ENCODE measurements at places on chromosomes 1 and 21.
A peak's percentile ranks its signal among the peaks of the same experiment; 100 is the strongest.

DNA sequence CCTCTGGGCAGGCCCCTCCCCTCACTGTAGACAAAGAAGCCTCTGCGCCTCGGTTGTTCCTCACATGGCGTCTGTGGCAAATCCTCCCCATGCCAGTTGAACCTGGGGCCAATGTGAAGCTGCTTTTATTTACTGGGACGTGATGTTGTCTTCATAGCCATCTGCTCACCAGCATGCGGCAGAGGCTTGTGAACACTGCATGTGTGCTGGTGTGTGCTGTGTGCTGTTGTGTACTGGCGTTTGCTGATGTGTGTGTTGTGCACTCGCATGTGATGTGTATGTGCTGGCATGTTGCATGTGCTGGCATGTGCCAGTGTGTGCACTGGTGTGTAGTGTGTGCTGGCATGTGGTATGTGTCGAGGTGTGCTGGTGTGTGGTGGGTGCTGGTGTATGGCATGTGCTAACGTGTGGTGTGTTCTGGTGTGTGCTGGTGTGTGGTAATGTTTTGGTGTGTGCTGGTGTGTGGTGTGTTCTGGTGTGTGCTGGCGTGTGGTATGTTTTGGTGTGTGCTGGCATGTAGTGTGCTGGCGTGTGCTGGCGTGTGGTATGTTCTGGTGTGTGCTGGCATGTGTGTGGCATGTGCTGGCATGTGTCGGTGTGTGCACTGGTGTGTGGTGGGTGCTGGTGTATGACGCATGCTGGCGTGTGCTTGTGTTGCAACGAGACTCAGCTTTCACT lies 37.2 kb upstream of the TRAPPC10 start:
- no peak for DNase-seq

- no peak for DNase-seq
Observed at GRCh38 chr21:29117372-29117955, 13.0 kb upstream of the MAP3K7CL start.

- no peak for DNase-seq
Observed at GRCh38 chr1:113434874-113435175, 44.5 kb downstream of the MAGI3 start.

- DNase-seq = no peak
Observed at GRCh38 chr1:173212952-173213491, 5.9 kb upstream of the TNFSF4 start.

GRCh38 chr1:5597171-5597850 lies 394.9 kb downstream of the NPHP4 start:
- DNase-seq = no peak

DNA sequence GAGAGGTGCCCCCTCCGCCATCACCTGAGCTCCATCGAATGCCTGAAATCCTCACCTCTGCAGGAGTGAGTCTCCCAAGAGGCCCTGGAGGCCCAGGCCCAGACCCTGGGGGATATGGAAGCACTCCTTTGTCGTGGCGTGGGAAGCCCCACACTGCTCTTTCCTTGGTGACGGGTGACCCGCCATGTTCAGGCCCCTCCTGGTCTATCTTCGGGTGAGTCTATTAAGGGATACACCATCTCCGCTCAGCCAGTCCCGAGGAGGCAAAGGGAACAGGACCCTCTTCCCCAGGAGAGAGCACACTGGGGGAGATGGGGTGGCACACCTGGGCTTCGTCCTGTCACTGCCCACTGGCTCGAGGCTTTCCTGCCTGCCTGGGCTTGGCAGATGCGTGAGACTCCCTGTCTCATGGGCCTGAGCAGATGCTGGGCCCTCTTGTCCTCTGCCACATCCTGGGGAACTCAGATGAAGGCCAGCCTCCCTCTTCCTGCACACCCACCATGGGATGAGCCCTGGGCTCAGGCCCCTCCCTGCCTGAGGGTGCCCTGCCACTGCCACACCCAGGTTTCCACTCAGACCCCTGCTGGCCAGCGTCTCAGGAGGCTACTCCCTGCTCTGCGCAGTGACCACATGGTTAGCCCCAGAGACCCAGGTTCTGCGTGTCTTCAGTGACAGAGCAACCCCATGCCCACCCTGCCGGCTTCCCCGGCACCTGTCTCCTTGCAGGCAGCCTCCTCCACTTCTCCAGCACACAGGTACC lies 3.8 kb upstream of the NPHP4 start:
- no peak for DNase-seq

DNA sequence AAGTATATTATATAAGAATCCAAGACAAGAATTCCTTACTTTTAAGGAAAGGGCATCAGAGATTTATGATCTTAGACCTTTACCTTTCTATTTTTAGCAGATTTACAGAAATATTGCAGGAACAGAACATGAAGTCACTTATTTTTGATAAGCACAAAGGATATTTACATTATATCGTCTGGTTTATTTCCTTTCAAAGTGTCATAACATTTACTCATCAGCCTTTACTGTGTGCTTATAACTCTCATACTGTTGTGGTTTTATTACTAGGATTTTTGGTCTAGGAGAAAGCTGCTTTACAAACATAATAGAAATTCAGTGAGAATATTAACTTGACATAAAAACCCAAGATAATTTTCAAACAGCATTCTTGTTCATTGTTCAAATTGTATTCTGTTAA lies 47.6 kb downstream of the APP start:
- no peak for DNase-seq

- DNase-seq = no peak
Observed at GRCh38 chr1:91769742-91770141, 116.2 kb downstream of the TGFBR3 start.

DNA sequence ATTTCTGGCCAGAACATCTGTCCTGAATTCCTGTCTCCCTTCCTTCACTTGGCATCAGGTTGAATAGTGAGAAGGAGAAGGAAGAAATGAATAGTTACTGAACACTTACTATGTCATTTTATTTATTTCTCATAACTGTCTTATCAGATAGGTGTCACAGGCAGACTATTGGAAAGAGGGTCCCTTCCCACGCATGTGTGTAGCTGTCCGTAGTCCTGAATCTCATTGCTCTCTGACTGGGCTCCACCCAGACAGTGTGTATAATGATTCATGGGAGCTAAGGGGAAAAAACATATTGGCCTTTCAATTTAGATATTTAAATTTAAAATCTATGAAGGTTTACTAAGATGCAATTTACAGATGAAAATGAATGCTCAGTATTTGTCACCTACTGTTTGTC lies 86.1 kb downstream of the OMA1 start:
- no peak for DNase-seq

DNA sequence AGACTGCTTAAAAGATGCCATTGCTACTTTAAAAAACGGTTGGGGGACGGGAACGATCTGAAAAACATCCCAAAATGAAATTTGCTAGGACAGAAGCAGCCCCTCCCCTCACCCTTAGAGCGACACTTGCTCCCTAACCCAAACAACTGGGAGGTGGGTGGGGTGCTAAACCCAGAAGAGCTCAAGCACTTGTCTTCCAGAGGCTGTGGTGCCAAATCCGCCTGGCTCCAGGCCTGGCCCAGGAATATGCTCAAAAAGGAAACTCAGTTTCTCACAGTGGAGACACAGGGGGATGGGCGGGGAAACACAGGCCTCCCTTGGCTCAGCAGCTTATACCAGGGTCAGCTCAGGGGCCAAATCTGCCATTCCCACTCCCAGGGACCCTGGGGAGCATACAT lies 644 bp upstream of the PBXIP1 start:
- DNase-seq = no peak

DNA sequence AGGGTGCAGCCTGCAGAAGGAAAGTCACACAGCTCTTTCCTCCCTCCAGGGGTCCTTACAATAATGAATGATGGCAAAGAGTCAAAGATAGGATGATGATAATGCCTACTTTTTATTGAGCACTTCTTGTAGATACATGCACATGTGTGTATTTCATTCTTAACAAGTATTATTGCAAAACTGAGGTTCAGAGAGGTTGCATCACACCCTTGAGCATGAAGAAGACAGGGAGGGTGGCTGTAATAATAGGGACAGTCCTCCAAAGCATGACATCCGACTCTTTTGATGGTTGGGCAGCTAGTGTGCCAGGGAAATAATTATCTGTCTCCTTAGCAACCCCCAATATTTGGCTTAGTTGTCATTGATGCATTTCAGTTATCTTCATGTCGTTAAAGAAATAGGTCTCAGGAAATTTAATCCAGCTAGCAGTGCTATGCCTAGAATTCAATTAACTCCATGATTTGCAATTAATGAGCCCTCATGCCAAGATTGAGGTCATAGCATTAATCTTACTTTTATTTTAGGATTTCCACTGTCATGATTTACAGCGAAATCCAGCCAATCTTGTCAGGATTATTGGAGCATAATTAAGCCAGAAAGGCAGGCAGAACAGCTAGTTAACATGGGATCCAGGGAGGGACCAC lies 35.0 kb downstream of the DNAJC6 start:
- DNase-seq = no peak

- DNase-seq = no peak
Observed at GRCh38 chr1:198778049-198778448, 139.2 kb downstream of the PTPRC start.

- peak; percentile 12 for DNase-seq
Observed at GRCh38 chr21:15820852-15821379, 91.1 kb downstream of the USP25 start.

- DNase-seq = no peak
Observed at GRCh38 chr1:180173451-180173850, 18.8 kb downstream of the QSOX1 start.

DNA sequence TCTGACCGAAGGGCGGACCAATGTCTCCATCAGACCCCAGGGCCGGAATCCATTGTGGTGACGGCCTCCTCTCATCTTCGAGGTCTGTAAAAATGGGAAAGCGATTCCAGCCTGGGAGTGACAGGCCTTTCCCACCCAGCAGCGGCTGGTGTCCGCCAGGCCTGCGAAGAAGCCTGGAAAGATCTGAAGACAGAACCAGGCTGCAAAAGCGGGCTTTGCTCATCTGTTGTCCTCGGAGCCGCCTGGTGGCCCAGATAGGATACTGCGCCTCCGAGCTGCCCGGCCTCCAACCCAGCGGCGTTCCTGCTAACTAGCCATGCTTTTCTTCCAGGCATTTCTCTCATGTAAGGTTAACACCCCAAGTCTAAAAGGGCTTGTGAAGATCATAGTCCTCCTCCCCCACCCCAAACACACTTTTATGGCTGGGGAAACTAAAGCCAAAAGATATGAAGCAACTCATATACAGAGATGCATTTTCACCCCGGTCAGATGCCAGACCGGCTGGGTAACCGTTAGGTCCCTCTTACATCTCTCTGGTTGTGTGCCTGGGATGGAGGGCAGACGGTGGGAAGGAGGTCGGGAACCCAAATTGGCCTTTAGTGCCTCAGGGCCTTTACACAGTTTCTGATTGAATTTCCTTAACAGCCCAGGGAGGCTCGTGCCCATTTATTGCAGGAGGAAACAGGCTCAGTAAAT lies 1.9 kb upstream of the DHRS3 start:
- DNase-seq = peak; percentile 90

GRCh38 chr1:95236784-95237575 lies 3.0 kb downstream of the RWDD3 start:
- DNase-seq = peak; percentile 20

DNA sequence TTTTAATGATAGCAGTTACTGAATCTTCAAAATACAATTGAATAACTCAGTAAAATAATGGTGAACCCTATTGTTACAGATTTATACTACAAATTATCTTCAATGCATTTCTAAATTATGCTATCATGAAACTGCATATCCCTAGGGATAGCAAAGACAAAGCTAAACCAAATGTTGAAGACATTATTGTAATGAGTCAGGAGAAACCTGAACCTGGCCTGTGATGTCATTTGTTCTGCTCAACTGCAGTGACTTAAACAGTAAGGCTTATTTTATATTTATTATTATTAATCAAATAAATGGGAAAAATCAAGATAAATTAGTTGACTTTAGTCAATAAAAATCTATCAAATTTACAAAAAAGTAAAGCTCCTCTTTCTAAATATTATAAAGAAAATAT lies 100.3 kb downstream of the UCHL5 start:
- DNase-seq = peak; percentile 43

- DNase-seq = peak; percentile 93
Observed at GRCh38 chr1:33295450-33296081, 25.3 kb downstream of the A3GALT2 start.

GRCh38 chr21:38777531-38777930 lies 28.2 kb upstream of the ETS2 start:
- no peak for DNase-seq

- DNase-seq = no peak
Observed at GRCh38 chr1:208731981-208732821, 488.0 kb upstream of the PLXNA2 start.

- no peak for DNase-seq
Observed at GRCh38 chr1:218787826-218788225, 385.9 kb upstream of the LYPLAL1 start.

- DNase-seq = no peak
Observed at GRCh38 chr1:50474859-50475809, 51.9 kb upstream of the DMRTA2 start.

DNA sequence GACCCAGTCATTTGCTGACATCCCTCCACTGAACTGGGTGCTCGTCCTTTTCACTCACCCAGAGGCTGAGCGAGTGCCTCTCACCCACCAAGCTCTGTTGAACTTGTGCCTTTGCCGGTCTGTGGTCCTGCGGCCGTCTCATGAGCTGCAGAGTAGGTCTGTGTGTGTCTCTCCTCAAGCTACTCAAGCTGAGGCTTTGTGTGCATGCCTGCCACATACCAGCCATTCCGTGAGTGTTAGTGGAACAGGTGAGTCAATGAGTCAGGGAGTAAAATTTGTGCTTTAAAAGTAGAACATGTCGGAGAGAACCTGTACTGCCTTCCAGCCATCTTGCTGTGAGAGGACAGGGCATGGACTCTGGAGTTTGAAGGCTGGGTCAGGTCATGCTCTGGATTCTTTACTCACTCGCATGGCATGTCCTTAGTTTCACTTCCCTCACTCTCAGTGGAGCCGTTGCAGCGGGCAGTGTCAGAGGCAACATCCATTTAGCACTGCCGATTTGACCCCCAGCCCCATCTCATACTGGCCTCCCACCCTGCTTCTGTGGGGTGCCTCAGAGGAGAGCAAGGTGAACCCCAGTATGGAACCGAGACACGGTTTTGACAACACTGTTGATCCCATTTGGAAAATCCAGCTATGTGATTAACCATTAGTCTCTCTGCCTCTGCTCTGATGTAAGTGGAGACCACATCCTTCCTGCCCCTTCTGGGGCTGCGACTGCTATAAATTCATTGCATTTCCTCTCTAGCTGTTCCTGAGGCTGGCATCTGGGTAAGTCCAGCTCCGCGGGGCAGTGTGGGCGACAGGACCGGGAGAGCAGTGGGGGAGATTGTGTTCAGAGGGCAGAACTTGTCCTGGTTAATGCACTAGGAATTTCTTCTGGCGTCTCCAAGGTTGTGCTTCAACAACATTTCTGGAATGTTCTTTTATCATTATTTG lies at the start of gene NLRP3:
Gene NLRP3 (plus strand): TSS at position 751 of the 939 bp plus-strand sequence. CDS start 2,628 bp downstream, outside the sequence.
- no peak for DNase-seq

DNA sequence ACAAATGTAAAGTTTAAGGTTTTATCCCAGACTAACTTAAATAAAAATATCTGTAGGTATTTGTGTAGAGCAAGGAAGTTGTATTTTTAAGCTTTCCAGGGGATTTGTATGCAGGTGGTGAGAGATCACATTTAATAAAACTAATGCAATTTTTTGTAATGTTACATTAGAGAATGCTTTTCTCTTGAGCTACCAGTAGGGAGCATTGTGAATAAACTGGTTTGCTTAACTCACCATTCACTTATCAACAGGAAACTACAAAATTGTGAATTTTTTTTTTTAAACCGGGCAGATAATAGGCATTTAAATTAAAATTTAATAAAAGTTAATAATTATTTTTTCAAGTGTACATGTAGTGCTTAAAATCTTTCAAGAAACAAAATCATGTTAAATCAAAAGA lies 78.6 kb downstream of the IVNS1ABP start:
- peak; percentile 45 for DNase-seq

GRCh38 chr21:15063081-15063813 lies 1.6 kb downstream of the NRIP1 start:
- DNase-seq = no peak

GRCh38 chr21:14523234-14523633 lies 22.9 kb downstream of the SAMSN1 start:
- no peak for DNase-seq
